RWPE2 (cell line): ENCODE measurements at places on chromosomes 1 and 21.

DNA sequence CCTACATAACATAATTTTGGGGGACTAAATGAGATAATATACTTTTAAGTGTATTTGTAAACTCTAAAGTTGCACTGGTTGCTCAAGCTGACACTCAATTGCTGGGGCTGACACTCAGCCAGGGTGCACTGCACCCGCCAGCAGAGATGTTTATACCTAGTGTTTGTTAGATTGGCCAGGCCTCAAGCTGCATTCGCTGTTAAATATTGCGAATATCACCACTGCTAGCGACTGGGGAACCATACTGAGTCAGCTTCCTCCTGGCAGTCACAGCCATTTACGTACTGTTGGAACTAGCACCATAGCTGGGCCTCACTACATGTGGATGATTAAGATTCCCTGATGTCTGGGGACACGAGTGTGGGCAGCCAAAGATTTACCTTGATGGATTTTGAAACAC is 12.7 kb upstream of the RWDD3 start:
- no peak for DNase-seq

GRCh38 chr1:161421456-161421855 is 53.8 kb upstream of the CFAP126 start:
- DNase-seq = no peak

DNA sequence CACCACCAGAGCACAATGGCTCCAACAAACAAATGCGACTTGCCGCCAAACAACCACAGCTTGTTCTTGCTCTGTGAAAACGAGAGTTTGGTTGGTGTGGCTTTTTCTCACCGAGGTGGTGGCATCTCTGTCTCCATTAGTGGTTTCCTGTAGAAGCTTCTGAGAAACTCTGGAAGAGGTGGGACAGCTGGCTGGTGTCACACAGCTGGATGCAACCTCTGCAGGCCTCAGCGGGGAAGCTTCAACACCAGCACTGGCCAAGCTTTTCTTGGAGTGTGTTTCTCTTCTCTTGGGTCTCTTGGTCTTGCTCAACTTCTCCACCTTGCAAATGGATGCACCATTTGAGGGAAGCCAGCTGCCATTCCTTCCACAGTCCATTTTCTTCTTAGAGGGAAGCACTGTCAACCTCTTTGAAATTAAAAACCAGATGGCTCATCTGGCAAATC is 124.8 kb downstream of the KCNN3 start:
- DNase-seq = no peak

- no peak for DNase-seq
These were observed 48.9 kb downstream of the NME7 start for GRCh38 chr1:169318536-169319244.

- no peak for DNase-seq
These were observed 16.9 kb downstream of the STUM start for GRCh38 chr1:226565476-226565875.

GRCh38 chr1:183273300-183273699 is 87.2 kb downstream of the LAMC2 start:
- DNase-seq = no peak
